Activated gamma-delta T cell treated with anti-CD3 and anti-CD28 coated beads, Interleukin-2, amount 50 U/mL, for 16 hours (primary cell): ENCODE measurements at places on chromosomes 7 and 10.

GRCh38 chr7:38428041-38428440 is 154.6 kb upstream of the TARP start:
- DNase-seq, result no peak

DNA sequence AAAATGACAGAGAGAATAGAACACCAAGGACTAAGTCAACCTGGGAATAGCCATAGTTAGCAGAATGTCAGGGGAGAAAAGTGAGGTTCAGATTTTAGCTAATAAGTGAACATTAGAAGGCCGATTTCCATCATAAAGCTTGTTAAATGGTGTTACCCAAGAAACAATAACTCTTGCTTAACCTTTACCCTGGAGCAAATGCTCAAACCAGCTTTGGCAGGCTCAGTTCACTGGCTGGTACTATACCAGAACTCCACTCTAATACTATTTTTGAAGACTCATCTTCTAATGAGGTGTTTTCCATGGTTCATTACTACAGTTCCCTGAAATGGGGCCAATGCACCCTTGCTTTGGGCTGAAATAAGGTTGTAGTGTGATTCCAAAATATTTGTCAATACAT is 61.3 kb downstream of the RNLS start:
- no peak for DNase-seq

- DNase-seq, result peak; percentile 20
These were observed at the start of gene SFXN2 for GRCh38 chr10:102714621-102715455. SFXN2 (plus strand) TSS chr10:102714636; CDS start chr10:102726637, 12,001 bp downstream.

DNA sequence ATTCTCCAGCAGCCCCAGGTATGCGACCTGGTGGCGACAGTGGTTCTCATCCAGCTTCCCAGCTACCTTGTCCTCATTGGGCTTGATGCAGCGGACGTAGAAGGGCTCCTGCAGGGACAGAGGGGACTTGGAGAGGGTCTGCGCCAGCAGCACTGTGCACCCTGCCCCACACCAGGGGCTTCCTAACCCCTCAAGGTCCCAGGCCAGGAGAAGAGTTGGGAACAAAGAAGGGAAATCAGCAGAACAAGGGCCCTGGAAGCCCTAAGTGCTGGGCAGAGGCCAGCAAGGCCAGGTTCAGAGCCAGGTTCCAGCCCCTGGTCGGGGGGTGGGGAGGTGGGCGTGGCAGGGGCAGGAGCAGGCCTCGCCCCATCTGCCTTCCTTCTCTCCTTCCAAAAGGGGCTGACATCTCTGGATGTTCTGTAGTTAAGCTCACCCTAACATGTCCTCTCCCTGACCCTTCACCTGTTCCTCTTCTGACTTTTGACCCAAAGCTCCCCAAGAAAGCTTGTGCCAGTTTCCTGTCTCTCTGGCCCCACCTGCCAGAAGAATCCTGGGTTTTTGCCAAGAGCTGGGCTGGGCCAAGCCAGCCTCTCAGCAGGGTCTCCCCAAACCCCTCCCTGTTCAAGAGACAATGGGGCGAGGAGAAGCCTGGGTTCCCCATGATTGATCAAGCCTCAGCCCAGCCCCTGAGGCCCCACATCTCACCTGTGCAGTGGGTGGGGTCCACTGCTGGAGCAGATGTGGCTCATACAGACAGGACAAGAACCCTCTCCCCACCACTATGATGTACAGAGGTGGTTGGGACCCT is 11.9 kb downstream of the MYO1G start:
- DNase-seq, result no peak

- no peak for DNase-seq
These were observed 843 bp upstream of the PLPP4 start for GRCh38 chr10:120456143-120456625.

DNA sequence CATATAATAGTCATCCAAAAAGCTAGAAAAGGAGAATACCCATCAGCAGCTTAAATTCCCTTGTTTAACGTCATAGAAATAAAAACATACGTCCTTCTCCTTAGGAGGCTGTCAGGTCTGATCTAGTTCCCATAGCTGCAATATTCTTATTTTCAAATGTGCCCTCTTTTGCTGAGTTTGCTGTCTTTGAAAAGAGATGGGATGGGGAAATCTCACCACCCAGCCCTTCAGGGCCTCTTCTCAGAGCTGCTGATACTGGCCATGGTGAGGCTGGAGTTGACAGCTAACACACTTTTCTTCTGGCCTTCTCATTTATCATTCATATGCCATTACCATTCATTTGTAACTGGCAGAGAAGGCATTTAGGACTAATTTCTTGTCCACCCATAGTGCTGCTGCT is 5.1 kb upstream of the PCGF5 start:
- no peak for DNase-seq

GRCh38 chr7:1415389-1415990 is 43.8 kb downstream of the MICALL2 start:
- no peak for DNase-seq

DNA sequence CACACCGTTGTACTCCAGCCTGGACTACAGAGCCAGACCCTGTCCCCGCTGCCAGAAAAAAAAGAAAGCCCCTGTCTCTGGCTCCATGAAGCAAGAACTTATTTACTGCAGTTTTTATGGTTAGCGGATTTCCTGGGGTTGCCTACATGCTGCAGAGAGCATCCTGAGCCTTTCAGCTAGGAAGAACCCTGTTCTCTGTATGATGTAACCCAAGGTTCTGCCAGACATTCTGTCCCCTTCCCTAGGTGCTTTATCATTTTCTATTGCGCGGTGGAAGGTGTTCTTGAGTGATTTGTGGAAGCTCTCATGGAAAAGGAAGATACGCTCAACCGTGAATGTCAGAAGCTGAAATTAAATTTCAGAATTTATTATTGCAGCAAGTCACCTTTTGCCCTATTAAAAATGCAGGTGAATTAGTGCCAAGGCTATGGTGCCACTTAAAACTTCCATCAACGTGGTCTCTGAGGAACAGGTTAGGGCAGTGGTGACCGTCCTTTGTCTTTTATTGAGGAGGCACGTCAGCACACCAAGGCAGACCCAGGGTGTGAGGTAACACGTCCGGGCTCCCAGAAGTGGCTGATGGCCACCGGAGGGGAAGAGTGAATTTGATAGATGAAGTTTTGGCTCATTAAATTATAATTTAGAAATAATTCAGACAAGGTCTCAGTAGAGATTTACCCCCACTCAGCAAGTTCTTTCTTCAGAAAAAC is 273.1 kb downstream of the PHTF2 start:
- DNase-seq, result no peak

- DNase-seq, result no peak
These were observed 35.9 kb downstream of the SVIL start for GRCh38 chr10:29598851-29599311.

DNA sequence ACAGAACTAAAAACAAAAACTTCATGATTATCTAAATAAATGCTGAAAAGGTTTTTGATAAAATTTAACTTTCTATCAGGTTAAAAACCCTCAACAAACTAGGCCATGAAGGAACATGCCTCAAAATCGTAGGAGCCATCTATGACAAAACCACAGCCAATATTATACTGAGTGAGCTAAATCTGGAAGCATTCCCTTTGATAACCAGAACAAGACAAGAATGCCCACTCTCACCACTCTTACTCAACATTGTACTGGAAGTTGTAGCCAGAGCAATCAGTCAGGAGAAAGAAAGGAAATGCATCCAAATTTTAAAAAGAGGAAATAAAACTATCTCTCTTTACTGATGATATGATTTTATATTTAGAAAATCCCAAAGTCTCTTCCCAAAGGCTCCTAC is 228.7 kb downstream of the CHRM2 start:
- DNase-seq, result no peak
